Aorta (tissue), 5 donors: ENCODE measurements at places on chromosomes 5 and 9.

DNA sequence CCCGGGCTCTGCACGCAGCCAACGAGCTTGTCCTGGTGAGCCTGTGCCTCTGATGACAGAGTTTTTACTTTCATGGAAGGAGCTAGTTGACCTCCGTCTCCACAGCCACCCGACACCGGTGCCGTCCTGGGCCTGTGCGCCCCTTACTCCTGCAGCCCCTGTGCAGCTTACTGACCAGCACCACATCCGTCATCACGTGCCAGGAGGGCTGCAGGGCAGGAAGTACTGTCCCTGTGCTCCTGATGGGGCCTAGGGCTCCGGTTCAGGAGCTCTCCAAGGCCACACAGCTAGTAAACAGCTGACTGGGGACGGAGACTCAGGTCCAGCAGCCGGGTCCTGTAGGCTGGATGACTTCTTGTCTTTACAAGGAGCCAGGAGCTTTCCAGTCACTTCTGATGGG lies 10.2 kb downstream of the STKLD1 start:
- DNase-seq: no peak

DNA sequence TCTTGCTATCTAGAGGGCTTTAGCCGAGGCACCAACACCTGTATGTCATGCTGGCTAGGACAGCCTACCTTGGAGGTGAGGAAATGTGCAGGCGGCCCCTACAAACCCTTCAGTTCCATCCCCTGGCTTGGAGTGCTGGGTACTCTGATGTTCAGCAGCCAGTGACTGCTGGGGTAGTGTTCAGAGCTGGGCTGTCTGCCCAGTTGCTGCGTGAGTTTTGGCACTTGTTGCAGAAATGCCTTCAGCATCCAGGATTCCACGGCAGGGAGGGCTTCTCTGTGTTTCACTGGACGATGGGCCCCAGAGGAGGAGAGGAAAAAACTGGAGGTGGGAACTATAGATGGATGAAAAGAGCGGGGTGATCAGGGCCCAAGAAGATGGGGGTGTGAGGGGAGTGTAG lies 10.4 kb downstream of the SWI5 start:
- DNase-seq: no peak

DNA sequence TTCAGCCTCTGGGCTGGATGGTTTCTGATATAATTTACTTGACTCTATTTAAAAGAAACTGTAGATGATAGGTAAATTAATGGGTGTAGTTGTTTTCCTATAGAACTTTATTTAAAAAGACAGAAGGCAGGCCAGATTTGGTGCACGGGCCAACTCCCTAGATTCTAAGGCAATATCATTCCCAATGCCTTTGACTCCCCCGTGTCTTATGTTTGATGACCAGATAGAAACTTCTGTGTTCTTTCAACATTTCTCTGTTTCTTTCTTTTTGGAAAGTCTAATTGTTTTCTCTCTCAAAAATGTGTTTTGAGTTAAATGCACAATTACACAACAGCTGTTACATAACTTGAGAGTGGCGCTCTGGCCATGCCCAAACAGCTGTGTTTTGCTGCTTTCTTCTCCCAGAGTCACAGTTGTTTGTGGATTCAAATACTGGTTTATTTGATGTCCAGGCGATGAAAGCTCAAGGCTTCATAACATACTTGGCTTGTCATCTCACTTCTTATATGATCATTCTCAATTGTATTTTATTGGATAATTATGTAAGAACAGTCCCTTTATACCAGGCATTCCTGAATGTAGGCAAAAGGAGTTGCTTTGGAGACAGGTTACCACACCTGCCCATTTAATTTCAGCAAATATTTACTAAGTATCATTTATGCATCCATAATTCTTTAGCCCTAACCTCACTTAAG lies 1.7 kb upstream of the ALDH1A1 start:
- DNase-seq: no peak

- DNase-seq: no peak
Observed at GRCh38 chr5:147913786-147914185, 7.4 kb upstream of the C5orf46 start.

DNA sequence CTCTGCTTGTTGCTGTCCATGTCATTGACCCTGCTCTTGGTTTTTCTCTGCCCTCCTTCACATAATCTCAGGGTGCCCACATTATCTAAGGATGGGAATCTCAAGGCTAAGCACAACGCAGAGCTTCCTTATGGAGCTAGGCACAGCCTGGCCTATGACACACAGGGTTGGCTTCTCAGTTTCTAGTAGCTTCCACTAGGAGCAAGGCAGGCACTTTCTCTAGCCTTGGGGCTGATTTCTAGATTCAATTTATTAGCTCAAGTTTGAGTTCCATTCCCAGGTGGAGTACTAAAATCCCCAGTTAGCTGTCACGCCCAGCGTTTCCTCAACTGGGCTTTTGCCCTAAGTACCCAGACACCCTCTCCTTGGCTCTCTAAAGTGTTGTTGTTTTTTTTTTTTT lies 12.4 kb downstream of the IL4 start:
- no peak for DNase-seq

GRCh38 chr9:93080406-93080805 lies 15.6 kb upstream of the CARD19 start:
- DNase-seq: peak; percentile 11

DNA sequence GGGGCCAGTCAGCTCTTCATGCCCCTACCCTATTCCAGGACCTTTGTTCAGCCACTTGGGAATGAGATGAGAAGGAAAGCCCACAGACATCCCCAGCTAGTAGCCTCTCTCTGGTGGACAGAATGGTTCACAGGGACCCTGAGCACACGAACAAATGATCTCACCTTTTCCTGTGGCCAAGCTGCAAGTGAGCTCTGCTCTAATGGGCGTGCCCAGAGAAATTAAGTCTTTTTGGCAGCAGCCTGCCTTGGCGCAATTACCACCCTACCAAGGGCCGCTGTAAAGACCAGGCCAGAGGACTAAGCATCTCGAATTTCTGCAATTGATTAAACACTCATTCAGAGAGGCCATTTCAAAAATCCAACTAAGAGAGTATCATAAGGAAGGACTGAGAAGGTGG lies 56.0 kb downstream of the WHRN start:
- no peak for DNase-seq

GRCh38 chr5:153490118-153491037 lies at the start of gene GRIA1:
GRIA1 (plus strand) TSS chr5:153490670.
- no peak for DNase-seq

GRCh38 chr5:10625700-10626472 lies 62.0 kb downstream of the ANKRD33B start:
- no peak for DNase-seq

- no peak for DNase-seq
Observed at GRCh38 chr5:27216367-27216950, 178.1 kb upstream of the CDH9 start.

- no peak for DNase-seq
Observed at GRCh38 chr5:93327605-93328004, 253.4 kb downstream of the NR2F1-AS1 start.

DNA sequence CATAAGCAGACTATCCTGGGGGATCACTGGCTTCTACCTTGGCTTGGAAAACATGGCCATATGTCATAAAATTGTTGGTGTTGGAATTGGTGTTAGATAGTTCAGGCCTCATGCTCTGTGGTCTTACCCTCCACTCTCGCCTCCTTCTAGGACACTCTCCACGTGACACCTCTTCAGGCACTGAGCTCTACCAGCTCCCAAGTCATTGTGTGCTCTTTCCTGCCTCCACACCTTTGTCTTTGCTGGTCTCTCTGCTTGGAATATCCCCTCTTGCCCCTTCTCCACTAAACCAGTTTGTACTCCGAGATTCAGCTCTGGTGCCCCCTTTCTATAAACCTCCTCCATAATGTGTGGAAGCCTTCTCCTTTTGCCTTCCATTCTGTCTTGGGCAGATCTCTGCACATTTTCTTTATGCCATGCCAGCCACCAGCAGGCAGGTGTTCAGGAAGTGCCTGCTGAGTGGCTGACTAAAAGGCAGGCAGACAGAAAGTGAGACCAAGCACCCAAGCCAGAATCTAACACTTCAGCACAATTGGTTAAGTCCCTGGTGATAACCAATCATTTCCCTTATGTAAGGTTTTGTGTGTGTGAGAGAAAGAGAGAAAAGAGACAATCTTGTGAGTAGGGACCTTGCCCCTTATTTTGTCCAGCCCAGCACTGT lies 37.7 kb downstream of the SAR1B start:
- no peak for DNase-seq

- DNase-seq: no peak
Observed at GRCh38 chr9:37449862-37450632, 15.2 kb downstream of the ZBTB5 start.
